ENCODE measurements at places on chromosomes 5 and 9.

DNA sequence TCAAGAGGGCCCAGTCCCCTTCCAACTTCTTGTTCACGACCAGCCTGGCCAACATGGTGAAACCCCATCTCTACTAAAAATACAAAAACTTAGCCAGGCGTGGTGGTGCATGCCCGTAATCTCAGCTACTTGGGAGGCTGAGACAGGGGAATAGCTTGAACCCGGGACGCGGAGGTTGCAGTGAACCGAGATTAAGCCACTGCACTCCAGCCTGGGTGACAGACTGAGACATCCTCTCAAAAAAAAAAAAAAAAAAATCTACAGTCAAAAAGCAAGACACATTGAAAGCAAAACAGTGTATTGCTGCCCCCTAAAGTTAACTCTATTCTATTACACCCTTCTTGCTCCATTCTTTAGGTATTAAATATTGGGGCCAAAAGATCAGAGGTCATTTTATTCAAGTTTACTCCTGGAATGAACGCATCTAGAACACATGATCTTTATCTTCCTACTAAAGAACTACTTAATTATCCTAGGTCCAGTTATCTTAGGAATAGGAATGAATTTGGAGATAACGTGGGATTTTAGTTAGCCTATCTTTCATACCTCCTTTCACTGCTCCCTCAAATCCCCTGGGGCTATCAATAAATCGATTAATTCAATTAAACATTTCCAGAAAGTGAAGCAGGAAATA lies 2.4 kb downstream of the ATG12 start:
- no peak for DNase-seq

DNA sequence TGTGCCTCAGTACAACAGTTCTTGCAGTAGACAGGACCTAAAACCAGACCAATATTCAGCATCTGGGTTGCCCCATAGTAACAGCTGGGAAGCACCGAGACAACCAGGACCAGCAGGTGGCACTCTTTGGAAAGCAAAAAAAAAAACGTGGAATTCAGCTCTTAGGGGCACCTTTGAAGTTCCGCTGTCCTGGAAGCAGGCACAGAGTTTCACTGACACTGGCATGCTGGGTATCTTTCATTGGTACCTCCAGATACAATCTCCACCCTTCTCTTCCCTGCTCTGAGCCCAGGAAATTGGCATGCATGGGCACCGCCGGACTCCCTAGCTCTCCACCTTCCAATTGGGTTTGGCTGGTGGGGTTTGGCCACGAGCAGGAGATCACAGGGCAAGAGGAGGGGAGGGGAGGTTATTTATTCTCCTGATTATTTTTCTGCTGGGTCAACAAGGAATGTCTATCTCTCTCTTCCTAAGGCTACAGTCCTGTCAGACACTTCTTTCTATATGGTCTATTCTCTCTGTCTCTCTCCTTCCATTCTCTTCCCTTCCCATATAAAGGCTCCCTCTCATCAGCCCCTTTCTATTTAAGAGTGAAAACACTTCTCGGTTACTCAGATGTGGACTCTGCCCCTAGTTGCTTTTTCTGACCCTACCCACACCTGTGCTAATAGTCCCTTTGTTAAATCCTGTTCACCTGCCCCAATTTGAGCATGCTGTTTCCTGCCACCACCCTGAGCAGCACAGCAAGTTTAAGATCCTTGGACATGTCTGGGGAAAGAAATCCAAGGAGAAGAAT lies 1.9 kb upstream of the IDNK start:
- DNase-seq, result peak; percentile 35

DNA sequence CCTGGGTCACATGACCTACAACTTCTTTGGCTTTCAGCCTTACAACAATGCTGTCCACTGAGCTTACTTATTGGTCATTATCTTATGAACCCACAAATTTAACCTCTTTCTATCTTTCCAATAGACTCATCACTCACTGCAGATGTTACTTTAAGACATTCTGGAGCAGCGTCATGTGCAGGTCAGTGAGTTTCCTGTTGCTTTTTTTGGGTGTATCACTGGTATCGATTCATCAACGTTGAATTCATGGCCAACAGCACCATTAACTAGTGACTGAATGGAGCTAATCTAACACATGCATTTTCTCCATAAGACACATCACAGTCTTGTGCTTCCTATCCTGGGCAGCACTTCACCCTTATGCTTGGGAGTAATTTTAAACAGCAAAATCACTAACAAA lies 672.6 kb upstream of the CDH18 start:
- DNase-seq, result no peak

DNA sequence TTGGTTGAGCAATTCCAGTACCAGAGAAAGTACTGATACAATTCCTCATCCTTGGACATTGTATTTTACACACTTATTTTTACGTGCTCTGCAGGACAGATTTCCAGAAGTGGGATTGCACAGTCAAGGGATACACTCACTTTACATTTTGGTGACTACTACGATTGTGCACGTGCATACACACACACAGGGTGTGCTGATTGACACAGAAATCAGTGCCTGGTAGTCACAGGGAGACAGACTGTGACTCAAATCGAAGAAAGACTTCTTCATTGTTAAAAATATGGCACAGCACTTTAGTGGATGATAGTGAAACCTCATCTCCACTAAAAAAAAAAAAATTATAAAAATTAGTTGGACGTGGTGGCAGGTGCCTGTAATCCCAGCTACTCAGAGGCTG lies 1.5 kb downstream of the GARIN3 start:
- DNase-seq, result no peak

Measured in nephron progenitor cell (in vitro differentiated cells).